Stimulated activated naive CD8-positive, alpha-beta T cell treated with anti-CD3 and anti-CD28 coated beads, Interleukin-15, Interleukin-2, amounts not matched to agents 100 U/mL and 50 U/mL, for 24 hours (primary cell): ENCODE measurements at places on chromosomes 4 and X.

DNA sequence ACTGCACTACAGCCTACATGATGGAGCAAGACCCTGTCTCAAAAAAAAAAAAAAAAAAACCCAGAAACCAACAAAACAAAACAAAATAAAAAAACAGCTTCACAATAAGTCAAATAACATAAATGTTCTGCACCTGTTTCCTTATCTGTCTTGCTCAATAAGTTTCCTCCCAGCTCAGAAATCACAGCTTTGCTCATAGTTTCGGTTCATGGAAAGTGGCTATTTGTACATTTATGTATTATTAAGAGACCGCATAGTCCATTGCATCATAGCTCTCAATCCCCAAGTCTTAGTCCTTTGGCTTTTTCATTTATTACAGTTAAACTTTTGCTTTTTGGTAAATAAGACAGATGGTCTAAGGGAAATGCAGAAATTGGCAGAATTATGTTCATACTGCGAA lies 24.4 kb upstream of the CFAP299 start:
- no peak for DNase-seq

GRCh38 chr4:98518559-98519267 lies 139.7 kb downstream of the TSPAN5 start:
- peak; percentile 19 for DNase-seq

DNA sequence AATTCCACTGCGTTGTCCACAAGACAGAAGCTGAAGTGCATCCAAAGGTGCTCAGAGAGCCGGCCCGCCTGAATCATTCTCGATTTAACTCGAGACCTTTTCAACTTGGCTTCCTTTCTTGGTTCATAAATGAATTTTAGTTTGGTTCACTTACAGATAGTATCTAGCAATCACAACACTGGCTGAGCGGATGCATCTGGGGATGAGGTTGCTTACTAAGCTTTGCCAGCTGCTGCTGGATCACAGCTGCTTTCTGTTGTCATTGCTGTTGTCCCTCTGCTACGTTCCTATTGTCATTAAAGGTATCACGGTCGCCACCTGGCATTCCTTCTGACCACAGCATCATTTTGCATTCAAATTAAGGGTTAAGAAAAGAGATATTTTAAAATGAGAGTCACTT lies 115.5 kb downstream of the NFKB1 start:
- DNase-seq, result no peak

DNA sequence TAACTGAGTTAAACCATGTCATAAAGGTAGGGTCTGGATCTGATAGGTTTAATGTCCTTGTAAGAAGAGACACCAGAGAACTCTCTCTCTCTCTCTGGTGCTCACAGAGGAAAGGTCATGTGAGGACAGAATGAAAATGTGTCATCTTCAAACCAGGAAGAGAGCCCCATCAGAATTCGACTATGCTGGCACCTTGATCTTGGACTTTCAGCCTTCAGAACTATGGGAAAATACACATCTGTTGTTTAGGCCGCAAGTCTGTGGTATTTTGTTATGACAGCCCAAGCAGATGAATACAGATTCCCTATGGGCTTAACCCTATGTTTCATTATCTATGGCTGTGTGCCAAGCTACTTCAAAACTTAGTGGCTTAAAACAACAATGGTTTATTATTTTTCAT lies 105.5 kb upstream of the DDIT4L start:
- DNase-seq, result no peak

DNA sequence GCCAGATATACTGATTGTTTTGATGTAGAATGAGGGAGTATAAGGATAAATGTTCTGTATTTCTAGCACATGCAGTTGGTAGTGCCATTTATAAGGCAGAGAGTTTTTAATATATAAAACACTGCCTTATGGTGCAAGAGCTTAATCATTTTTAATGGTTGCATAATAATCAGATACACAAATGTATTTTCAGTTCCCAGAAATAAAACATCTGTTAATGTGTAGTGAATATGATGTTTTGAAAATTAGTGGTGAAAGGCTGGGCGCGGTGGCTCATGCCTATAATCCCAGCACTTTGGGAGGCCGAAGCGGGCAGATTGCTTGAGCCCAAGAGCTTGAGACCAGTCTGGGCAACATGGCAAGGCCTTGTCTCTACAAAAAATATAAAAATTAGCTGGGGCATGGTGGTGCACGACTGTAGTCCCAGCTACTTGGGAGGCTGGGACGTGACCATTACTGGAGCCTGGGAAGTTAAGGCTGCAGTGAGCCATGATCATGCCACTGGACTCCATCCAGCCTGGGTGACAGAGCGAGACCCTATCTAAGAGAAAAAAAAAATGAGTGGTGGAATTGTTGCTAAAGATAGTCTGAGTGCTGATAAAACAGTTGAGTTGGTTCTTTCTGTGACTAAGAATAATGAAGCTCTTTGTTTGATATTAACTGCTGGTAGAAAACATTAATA lies 29.3 kb downstream of the CLCN3 start:
- no peak for DNase-seq

- no peak for DNase-seq
Observed at GRCh38 chr4:121651597-121651996, 45.2 kb downstream of the ANXA5 start.

GRCh38 chrX:47218920-47219815 lies 687 bp downstream of the CDK16 start:
- DNase-seq, result peak; percentile 68

DNA sequence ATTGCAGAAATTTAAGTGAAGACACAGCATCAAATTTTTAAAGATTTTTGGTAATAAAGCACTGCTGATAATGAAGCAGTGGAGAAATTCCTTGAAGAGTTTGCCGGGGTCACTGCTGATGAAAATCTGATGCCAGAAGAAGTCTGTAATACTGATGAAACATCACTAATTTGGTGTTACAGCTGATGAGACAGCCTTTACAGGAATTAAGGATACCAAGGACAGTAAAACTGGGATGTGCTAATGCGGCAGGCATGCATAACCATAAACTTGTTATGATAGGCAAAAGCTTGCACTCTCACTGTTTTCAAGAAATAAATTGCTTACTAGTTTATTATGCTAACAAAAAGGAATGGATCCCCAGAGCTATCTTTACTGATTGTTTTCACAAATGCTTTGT lies 52.9 kb upstream of the VEGFC start:
- no peak for DNase-seq

DNA sequence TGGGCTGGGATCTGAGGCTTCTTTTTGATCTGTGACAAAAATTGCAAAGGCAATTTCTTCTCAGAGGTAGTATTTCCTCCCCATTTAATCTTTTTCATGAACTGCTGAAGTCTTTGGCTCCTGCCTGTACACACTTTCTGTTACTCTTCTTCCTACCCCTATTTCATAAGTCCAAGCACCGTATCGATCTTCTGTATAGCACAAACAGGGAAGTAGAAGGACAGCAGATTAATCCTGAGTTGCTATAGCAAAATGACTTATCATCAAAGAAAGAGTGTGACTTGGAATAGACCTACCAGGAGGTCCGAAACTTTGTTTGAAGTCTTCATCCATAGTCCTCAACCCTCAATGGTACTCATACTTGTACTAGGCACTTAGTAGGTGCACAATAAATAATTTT lies 22.0 kb downstream of the OTC start:
- no peak for DNase-seq

- DNase-seq, result no peak
Observed at GRCh38 chr4:103754844-103755243, 35.1 kb upstream of the TACR3 start.

GRCh38 chr4:93776386-93777080 lies 52.0 kb upstream of the ATOH1 start:
- no peak for DNase-seq

- no peak for DNase-seq
Observed at GRCh38 chr4:62455871-62456270, 1255.7 kb downstream of the ADGRL3 start.

DNA sequence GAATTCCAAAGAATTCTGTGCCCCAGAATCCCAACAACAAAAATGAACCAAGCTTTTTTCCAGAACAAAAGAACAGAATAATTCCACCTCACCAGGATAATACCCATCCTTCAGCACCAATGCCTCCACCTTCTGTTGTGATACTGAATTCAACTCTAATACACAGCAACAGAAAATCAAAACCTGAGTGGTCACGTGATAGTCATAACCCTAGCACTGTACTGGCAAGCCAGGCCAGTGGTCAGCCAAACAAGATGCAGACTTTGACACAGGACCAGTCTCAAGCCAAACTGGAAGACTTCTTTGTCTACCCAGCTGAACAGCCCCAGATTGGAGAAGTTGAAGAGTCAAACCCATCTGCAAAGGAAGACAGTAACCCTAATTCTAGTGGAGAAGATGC lies 161.6 kb downstream of the AFF2 start:
- no peak for DNase-seq

DNA sequence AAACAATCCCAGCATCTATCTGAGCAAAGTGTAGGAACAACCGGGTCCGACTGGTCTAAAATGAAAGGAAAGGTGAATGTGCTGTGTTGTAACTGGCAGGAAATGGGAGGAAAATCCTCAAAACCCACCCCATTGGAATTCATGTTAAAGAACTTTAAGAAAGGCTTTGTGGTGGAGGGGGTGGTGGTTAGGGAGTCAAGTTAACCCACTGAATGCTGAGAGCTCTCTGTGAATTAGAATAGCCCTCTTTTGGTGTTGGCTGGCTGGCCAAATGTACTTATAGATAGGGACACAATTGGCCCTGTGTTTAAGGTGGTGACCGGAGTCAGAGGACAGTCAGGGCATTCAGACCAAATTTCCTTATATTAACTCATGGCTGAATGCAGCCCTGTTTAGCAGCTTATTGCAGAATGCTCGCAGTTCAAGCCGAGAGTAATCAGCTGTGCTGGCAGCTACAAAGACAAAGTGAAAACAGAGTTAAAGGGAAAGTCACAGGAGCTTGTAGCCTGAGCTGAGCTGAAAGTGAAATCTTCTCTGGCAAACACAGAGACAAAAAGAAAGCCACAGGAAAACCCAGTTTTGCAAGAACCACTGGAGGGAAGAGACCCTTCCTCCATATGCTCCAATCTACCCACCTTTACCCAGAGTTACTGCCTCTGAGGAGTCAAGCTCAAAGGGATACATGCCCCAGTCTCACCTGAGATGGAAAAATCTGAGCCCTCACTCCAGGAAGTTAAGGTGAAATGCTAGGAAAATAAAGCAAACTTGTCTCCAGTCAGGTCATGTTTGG lies 38.5 kb upstream of the UGT2B7 start:
- no peak for DNase-seq

GRCh38 chrX:48474127-48474526 lies 1.9 kb upstream of the FTSJ1 start:
- no peak for DNase-seq

DNA sequence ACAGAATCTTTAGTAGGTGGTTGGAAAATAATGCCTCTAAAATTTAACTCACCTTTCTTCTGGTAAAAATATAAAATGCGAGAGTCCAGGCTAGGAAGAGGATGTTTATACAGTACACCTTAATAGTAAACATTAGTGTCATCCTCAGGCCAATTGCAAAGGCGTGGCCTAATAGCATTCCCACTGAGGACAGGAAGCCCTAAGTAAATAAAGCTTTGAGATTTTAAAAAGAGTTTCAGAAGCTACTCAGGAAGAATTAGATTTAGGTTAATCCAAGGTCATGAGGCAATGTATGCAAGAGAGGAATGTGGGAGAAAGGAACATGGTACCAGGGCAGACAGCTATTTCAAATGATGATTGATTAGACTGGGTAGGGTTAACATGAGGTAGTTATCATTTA lies 49.5 kb downstream of the RPGR start:
- DNase-seq, result no peak

DNA sequence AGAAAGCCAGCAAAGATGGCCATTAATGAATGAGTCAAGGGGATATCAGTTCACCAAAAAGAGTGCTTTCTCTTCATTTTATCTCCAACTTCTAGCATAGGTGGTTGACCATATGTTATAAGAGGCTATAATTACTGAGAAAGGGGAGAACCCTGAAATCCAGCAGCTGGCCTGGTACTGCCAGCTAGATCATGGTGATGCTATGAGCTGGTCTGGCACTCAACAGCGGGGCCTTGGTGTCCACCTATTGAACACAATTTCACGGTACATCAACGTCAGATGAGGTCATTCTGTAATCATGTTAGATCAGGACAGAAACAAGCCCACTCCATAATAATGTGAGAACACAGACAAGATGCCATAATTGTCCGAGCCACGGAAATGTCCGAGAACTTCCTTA lies 1644.8 kb upstream of the PCDH7 start:
- no peak for DNase-seq

DNA sequence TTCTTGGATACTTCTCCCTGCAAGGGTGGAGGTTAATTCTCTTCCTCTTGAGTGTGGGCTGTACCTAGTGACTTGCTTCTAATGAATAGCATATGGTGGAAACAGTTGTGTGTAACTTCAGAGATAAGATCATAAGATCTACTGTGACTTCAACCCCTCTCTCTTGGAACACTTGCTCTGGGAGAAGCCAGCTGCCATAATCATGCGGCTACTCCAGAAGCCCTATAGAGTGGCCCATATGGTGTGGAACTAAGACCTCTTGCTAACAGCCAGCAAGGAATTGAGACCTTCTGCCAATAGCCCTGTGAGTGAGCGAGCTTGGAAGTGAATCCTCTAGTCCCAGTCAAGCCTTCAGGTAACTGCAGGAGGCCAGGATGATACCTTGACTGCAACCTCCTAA lies 81.1 kb downstream of the RBMX2 start:
- DNase-seq, result no peak

DNA sequence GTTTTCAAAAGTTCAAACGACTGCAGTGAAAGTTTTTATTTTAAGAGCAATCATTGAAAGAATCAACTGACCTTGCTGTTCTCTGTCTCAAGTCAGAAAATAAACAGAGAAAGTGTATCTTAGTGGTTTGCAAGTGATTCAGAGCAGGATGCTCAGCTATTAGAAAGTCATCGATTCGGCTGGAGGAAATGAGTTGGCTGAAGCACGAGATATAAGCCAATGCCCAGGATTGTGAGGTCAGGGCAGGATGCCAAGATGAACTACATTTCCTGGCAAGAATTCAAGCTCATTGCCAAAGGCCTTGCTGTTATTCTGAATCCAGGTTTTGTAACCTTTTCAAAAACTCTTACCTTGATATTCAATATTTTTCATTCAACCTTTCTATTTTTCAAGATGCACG lies 541.4 kb upstream of the BOD1L1 start:
- peak; percentile 13 for DNase-seq

DNA sequence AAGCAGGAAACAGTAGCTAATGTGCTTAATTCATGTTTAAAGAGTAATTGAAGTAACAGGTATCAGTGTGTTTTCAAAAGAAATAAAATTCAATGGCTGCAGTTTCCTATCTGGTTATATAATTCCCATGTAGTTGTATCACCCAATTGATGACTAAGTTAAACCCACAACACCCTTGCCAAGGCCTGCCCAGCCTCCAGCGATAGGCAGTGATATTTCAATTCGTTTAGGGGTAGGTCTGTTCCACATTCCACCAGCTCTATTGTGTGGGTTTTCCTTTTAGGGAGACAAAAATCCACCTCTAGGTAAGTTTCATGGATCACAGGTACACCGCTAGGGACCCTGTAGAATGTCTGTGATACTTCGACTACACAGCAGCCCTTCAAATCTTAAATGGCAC lies 24.7 kb upstream of the MXRA5 start:
- no peak for DNase-seq

DNA sequence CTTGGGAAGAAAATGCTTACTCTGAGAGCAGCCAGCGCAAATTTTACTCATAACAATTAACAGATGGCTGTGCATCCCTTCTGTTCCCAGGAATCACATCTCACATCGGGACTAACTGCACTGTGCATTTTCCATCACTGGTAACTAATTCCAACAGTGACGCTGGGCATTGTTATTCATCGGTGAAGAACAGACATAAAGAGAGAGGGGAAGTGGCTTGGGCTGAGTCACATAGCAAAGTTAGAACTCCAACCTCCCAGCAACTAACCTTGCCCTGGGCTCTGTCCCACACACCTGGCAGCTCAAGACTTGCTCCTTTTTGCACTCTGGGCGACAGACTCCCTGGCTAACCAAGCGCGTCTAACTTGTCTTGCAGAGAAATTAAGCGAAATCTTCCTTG lies 6.4 kb upstream of the LONRF3 start:
- no peak for DNase-seq
